ENCODE measurements at places on chromosomes 2 and 18.

DNA sequence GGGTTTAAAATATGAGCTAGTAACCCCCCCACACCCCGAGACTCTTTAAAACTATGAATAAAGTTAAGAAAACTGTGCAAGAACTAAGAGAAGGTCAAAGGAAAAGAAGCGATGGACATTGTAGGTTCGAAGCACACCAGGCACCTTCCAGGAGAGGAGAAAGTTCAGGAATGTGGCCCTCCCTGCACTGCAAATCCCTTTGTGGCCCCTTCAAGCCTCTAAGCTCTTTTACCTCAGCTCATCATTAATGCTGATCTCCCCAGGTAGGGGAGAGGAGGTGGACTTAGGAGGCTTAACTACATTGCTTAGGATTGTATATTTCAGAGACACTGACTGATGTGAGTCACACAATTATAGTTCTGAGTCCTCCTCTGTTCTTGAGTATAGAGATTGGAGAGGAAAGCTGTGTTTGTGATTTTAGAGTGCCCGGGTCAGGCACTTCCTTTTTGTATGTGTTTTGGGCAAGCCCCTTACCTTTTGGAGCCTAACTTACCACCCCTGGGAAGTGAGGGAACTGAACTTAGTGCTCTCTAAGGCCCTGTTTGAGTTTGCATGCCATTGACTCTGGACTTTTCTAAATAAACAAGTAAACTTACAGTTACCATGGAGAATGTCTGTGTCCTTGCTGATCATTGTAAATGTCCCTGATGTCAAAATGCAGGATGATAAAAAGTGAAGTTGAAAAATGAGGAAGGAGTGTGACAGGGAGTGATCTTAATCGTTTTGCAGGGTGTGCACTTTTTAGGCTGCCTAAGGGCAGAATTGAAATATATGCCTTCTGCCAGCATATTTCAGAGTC is 140.8 kb upstream of the ZEB2 start:
- DNase-seq: no peak

DNA sequence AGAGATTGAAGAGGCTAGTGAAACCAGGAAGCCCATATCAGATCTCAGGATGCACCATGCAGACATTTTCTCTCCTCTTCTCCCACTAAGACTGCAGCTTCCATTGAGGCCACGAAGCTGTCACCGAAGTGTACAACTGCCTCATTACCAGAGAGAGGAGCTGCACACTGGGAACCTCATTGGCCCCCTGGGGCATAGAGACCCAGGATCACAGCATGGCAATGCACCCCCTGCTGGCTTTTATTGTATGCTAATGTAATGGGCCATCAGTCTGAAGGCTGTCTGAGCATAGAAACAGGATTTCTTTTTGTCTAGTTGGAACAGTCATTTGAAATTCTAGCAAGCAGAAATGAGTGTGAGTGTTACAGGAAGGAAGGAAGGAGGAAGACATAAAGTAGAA is 861.6 kb upstream of the CELF4 start:
- DNase-seq: no peak

GRCh38 chr2:197453914-197454398 is 604 bp downstream of the COQ10B start:
- no peak for DNase-seq

DNA sequence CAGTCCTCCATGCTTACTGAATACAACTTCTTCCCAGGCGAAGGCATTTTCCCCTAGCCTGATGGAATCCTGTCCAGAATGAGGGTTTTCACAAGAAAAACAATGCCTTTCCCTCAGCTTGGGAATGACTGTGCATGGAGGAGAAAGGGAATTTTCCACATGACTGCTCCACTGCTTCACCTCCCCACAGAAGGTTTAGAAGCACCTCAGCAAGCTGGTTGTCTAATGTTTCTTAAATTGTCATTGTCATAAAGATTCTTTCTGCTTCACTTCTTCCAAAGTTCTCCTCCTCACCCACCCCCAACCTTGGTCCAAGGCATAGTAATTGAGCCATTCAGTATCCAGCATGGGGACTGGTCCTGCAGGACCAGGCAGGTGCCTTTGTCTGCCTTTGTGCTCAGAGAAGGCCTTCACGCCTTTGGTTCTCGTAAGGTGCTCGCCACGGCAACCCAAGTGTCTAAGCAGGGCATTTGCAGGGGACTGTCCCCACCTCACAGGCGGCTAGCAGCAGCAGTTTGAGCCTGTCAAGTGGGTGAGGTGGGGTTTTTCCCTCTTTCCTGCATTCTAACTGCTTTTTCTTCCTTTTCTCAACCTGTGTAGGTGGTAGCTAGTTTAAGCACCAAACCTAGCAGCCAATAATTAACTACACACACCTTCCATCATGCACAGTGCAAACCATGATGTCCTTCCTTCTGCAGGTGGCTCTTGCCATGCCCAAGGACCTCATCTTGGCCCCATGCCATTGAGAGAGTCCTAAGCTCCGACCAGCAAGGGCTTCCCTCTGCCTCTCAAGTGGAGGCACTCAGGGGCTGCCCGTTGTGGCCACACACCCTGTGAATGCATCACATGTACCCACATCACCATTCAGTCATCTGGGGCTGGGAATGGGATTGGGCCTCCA is 65.7 kb upstream of the BCL2L11 start:
- DNase-seq: no peak

DNA sequence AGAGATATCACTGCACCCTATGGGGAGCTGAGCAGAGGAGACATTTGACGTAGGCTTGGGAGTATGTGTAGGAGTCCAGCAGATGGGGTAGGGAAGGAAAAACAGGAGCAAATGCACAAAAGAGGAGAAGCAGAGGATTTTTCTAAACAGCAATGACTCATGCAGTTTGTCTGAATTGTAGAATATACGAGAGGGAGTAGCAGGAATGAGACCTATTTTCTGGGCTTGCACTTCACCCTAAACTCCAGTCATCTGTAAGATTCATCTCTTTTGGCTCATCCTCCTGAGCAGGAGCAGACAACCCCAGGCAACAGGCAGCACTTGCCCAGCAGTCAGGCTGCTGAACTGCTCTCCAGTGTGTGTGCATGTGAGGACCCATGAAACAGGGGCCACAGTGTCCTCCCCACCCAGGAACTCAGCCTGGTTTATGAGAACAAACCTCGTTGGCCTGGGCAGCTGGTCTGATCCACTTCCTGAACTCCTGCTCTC is 100.2 kb upstream of the CDC42EP3 start:
- DNase-seq: peak; percentile 10

- DNase-seq: no peak
These were observed 52.2 kb downstream of the NCOA1 start for GRCh38 chr2:24543252-24543651.

- no peak for DNase-seq
These were observed 47.2 kb downstream of the RAD51AP2 start for GRCh38 chr2:17470855-17471641.

GRCh38 chr2:33230195-33230594 is 246.3 kb upstream of the RASGRP3 start:
- no peak for DNase-seq

- no peak for DNase-seq
These were observed 64.3 kb upstream of the STAT1 start for GRCh38 chr2:191078165-191078867.

DNA sequence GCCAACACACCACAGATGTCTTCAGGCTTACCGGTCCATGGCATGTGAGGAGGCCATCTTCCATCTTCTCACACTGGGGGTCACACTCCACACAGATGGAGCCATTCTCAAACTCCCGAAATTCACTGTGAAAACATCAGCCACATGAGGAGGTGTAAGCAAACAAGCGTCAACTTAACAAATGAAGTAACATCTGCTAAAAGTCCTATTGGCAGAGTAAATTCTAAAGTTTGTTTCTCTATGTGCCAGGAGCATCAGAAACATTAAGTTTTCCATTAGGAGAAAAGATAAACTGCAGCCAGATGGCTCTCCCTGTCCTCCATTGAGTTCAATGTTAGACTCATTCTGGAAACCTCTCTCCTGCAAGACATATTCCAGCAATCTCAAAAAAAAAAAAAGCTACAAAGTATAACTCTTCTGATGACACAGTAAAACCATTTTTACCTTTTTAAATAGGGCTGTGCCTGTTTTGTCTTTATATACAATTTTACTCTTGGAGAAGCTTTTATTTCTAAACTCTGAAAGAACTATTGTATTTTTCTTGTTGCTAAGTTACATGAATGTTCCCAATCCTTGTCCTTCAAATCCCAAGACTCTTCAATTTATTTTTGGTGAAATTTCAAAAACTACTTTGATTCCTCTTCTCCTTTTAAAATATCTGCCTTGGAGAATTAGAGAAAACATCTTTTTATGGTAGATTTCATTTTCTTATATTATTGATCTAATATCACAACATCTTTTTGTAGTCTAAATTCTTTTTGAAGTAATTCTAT is 865.3 kb downstream of the ERBB4 start:
- no peak for DNase-seq

DNA sequence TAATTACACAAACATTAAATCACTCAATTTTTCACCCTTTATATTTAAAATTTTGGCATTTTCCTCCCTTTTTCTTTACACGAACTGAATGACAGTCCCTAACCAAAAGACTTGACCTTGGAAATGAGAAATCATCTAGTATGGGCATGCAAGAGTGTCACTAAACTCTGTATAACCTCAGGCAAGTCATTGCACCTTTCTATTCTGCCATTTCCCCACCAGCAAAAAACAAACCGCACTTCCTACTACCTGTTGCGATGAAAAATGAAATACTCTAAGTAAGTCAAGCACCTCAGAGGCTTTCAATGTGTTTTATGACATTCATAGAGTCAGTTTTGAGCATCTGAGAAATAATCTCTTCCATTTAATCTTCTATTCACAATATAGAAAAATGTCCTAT is 44.1 kb downstream of the ANKRD44 start:
- no peak for DNase-seq

DNA sequence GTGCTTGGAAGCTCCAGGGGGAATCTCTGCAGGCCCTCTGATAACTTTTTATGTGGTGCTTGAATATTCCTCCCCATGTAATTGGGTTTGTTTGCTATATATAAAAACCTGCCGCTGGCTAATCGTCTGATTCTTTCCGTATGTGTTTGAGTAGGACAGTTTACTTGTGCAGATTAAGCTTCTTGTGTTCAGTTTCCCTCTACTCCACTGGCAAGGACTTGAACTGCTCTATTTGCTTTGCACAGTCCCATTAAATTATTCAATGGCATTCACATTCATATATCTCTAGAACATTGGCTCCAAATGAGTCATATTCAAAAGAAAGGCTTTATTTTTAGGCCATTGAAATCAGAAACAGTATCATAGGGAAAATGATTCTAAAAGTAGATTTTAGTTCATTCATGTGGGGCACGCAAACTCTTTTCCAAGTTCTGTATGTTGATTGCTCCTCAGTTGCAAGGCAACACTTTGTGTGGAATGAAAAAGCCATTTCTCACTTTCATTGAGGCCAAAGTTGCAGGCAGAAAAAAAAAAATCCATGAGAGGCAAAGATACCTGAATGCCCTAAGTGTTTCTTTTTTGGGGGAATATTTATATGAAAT is 1682.3 kb upstream of the PIK3C3 start:
- DNase-seq: no peak

DNA sequence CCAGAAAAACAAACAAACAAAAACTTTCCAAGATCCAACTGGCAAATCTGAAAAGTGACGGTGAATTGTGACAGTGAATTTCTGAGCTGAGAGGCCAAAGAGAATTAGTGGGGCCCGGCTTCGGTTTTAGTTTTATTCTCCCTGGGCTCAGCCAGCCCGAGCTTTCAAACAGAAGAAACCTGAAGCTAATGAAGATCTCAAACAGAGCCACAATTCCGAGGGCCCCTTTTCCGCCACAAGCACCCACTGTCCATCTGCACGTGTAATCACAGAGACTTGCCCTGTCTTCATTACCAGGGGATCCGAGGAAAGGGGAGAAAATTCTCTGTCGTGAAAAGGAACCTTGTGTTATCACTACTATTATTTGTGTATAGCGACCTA is 4.2 kb upstream of the ONECUT2 start:
- DNase-seq: no peak

DNA sequence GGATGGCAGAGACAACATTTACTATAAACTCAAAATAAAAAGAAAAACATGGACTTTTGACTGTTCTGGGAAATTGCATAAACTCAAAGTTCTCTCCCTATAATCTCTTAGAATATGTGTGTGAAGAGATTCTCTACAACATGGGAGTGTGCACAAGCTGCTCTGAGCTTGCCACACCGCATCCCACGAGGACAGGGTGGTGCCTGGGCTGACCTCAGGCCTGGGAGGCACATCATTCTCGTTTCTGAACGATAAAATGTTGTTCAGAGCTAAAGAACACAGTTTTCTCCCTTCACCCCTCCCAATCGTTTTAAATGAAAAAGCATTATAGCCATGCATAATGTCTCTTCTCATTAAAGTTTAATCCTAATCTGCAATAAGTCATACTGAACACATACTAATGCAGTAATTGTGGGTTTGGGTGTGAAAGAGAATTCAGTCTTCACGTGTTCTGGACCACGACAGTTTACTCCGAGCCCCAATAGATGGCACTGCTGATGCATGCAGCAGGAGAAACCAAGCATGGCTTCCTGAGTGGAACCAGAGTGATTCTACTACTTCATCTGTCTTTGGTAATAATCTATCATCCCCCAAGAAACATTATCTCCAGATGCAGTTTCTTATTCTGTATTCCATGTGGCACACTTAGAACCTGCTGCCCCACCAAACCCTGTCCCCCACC is 46.9 kb upstream of the LAMA1 start:
- peak; percentile 7 for DNase-seq

GRCh38 chr2:167420211-167420610 is 531.9 kb downstream of the XIRP2 start:
- DNase-seq: no peak

DNA sequence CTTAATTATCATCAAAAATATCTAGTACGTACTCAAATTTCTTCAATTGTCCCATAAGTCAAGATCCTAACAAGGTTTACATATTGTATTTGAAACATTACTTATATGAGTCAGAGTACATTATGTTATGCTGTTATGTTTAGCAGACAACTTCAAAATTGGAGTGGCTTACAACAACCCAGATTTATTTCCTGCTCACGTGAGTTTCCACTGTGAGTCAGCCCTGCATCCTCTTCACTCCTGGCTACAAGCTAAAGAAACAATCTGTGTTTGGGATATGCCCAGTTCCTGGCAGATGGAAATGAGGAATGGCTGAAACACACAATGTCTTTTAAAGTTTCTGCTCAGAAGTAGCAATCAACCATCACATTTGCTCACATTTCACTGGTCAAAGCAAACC is 31.5 kb upstream of the TANC1 start:
- DNase-seq: no peak

GRCh38 chr2:219300022-219300421 is 9.2 kb downstream of the PTPRN start:
- DNase-seq: no peak

- no peak for DNase-seq
These were observed 22.9 kb upstream of the CYTIP start for GRCh38 chr2:157466764-157467163.

GRCh38 chr2:29012211-29012681 is 31.1 kb downstream of the TOGARAM2 start:
- no peak for DNase-seq

GRCh38 chr18:73986711-73987110 is 160.9 kb downstream of the FBXO15 start:
- no peak for DNase-seq

DNA sequence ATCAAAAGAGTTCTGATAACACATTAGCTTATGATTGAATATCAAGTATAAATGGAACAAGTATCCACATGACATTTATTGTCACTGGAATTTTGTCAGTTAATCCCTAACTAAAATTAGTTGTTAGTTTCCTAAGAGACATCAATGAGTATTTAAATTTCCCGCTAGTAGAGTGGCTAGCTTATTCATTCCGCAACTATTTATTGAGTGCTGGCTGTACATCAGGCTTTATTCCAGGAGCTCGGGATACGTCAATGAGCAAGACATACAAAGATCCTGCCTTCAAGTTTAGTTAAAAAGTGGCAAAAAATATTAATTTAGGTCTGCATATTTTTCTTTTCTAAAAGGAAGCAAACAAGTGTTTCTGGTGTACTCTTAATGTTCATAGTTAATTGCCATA is 59.3 kb downstream of the PRKRA start:
- no peak for DNase-seq

All from occipital lobe (tissue), 3 donors.